Hepatic stellate cell (primary cell): ENCODE measurements at places on chromosomes 11 and 22.

DNA sequence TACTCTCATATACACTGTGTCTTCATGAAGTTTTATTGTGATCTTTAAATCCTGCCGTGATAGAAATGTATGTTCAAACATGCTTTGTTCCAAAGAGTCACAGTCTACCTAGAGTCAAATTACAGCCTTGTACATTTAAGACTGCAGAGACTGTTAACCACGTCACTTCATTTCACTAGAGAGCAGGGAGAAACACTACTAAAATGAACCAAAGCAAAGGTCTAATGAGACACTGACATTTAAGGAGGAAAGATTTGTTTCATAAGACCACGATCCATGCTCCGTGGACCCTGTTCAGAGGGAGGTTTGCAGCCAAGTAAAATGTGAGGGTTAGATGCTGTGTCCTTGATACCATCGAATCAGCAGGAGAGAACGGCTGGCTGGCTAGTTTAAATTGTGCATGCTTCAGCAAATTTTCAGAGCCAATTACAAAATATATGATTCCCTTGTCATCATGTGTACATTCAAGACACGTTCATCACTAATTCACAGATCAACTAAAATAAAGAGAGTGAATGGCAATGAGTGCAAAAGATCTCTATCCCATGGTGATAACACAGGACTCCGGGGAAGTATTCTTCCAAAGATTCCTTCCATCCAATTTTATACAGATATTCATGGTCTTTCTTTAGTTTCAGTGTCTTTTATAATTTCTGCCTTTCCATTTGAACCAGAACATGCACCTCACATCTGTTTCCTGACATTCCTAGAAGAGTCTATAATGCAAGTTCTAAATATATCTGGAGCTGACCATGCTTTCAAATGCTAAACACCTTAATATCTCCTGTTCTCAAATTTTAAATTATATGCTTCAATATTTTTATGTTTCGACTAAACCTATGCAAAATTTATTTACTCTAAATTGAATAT lies 960.9 kb upstream of the FAT3 start:
- no peak for DNase-seq

GRCh38 chr11:88701816-88702215 lies 364.0 kb downstream of the GRM5 start:
- DNase-seq = no peak

- no peak for DNase-seq
Observed at GRCh38 chr11:6746086-6746618, 25.6 kb downstream of the OR2AG2 start.

- no peak for DNase-seq
Observed at GRCh38 chr22:40524392-40525249, 111.9 kb downstream of the MRTFA start.

GRCh38 chr22:25407226-25407858 lies 157.1 kb upstream of the GRK3 start:
- DNase-seq = no peak
